ENCODE measurements at places on chromosomes 11 and 22. TPM values are rescaled to one million over a fixed set of nuclear protein-coding genes. Genes with fewer than 3 reads are reported as not detected.

GRCh38 chr11:61042961-61043540 lies 59.2 kb upstream of the CD5 start:
- H3K27me3 ChIP-seq, result no peaks in the 10 kb centered on the region
- no peak for DNase-seq
- peak overlapping the region; percentile 75 for H3K4me3 ChIP-seq
- no peaks in the 10 kb centered on the region for H3K36me3 ChIP-seq
- peaks cover 29% of the 10 kb centered on the region for H3K4me1 ChIP-seq
- H3K27ac ChIP-seq, result peak overlapping the region; percentile 86

DNA sequence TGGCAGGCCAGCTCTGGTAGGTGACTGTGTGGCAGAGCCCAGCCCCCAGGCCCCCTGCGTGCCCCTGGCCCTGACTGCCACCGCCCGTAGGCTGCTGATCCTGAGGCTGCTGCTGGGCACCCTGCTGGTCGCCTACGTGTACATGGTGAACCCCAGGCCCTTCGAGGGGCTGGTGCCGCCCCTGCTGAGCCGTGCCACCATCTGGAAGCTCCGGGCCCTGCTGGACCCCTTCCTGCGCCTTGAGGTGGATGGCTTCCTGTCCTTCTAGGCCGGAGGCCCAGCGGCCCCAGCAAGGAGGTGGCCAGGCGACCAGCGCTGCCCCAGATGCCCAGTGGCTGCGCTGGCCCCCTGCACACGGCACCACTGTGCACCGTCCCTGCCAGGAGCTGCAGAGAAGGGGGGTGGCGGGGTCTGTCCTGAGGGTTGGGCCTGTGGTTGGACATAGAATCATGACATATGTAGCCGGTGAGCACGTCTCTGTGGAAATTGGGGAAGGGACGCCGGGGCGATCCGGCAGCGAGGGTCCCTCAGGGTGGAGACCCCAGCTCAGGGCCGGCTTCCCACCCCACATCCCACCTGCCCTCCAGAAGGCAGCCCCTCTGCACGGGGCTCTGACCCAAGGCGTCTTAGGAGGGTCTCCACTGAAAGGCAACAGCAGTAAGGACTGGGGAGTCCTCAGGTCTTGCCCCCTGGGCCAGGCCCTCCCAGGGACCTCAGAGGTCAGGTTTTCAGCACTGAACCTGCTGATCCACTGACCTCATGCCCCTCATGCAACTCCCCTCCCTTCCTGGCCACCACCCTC lies 185.4 kb downstream of the IGLL1 start:
- DNase-seq, result no peak
- no peak overlapping the region for H3K4me3 ChIP-seq
- no peak overlapping the region for H3K27ac ChIP-seq
- H3K27me3 ChIP-seq, result no peaks in the 10 kb centered on the region
- H3K36me3 ChIP-seq, result no peaks in the 10 kb centered on the region

- peaks cover 3% of the 10 kb centered on the region for H3K4me1 ChIP-seq
- no peak for DNase-seq
- no peak overlapping the region for H3K27ac ChIP-seq
Measured at GRCh38 chr22:45845076-45845487, 131.9 kb downstream of the WNT7B start.

DNA sequence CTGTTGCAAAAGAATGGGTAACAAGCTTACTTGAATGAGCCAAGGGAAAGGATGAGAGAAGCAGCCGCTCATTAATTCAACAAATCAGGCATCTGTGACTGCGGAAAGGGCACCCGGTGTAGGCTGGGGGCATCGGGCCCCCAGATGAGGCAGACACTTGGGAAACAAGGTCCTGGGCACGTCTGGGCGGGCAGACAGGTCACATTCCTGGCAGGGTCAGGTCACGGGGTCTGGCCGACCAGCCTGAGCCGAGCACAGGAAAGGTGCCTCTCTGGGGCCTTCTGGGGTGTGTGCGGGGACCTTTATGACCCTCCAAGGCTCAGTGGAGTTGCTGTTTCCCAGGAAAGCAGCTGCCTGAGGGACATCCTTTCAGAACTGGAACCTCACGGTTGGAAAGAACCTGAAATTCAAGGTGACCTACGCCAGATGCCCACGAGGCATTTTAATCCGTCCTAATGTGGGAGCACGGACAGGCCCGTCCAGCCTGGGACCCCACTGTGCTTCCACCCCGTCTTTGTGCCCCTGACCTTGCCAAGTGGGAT lies 57.1 kb downstream of the ST14 start:
- no peak for DNase-seq
- H3K4me3 ChIP-seq, result no peak overlapping the region
- peaks cover 3% of the 10 kb centered on the region for H3K36me3 ChIP-seq
- H3K27me3 ChIP-seq, result no peaks in the 10 kb centered on the region
- H3K4me1 ChIP-seq, result peaks cover 6% of the 10 kb centered on the region

DNA sequence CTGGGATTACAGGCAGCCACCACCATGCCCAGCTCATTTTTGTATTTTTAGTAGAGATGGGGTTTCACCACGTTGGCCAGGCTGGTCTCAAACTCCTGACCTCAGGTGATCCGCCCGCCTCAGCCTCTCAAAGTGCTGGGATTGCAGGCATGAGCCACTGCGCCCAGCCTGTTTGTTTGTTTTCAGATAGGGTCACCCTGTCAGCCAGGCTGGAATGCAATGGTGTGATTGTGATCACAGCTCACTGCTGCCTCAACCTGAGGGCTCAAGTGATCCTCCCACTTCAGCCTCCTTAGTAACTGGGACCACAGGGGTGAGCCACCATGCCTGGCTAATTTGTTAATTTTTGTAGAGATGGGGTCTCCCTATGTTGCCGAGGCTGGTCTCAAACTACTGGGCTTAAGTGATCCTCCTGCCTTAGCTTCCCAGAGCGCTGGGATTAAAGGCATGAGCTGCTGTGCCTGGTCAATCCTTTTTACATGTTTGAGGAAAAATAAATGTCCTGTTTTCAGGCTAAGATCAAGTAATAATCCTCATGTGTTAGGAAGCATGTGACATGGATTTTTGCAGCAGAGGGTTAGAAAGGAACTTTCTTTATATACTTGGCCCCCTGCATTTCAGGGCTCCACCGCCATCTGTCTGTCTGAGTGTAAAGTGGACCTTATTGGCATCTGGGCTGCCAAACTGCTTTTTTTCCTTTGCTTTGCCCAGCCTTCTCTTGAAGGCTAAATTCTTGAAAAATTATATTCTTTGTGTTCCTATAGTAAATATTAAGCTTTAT lies 4.8 kb upstream of the SLC3A2 start:
- no peak overlapping the region for H3K4me3 ChIP-seq
- no peak overlapping the region for H3K27ac ChIP-seq
- H3K4me1 ChIP-seq, result peaks cover 11% of the 10 kb centered on the region
- H3K36me3 ChIP-seq, result peaks cover 7% of the 10 kb centered on the region

DNA sequence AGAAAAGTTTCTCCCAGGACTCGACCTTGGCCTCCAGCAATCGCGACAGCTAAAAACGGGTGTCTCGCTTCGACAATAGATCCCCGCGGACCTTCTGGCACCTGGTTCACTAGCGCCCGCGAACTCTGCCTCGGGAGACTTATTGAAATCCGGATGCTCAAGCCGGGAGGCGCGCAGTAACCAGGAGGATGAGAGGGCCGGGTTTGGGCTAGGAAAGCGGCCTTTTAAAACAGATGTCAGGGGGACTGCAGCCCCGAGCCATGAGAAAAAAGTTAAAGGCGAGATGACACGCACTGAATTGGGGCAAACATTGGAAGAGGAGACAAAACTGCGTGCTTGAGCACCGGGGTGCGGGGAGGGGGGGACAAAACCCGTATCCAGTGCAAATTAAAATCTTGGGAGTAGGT lies 637 bp upstream of the ZBTB16 start:
- H3K27ac ChIP-seq, result no peak overlapping the region
- H3K36me3 ChIP-seq, result no peaks in the 10 kb centered on the region
- peak overlapping the region; percentile 78 for H3K4me3 ChIP-seq
- peaks cover 16% of the 10 kb centered on the region for H3K4me1 ChIP-seq

XNDC1N gene
- 20.8 TPM for total RNA-seq

GGT1 gene
- total RNA-seq, result 7.6 TPM

- DNase-seq, result no peak
- no peaks in the 10 kb centered on the region for H3K27me3 ChIP-seq
- H3K4me1 ChIP-seq, result no peaks in the 10 kb centered on the region
- no peaks in the 10 kb centered on the region for H3K36me3 ChIP-seq
Measured at GRCh38 chr11:10004526-10005113, 289.4 kb downstream of the SBF2 start.

RCOR2 gene
- total RNA-seq, result not detected

- H3K36me3 ChIP-seq, result peaks cover 28% of the 10 kb centered on the region
- peak overlapping the region; percentile 86 for H3K27ac ChIP-seq
- peak; percentile 59 for DNase-seq
Measured at GRCh38 chr11:34358728-34359547, 1.1 kb upstream of the ABTB2 start.

GRCh38 chr11:44638032-44638431 lies 72.6 kb downstream of the CD82 start:
- H3K4me3 ChIP-seq, result no peak overlapping the region
- DNase-seq, result no peak
- no peak overlapping the region for H3K27ac ChIP-seq
- peaks cover 20% of the 10 kb centered on the region for H3K27me3 ChIP-seq
- H3K4me1 ChIP-seq, result peaks cover 3% of the 10 kb centered on the region
- no peaks in the 10 kb centered on the region for H3K36me3 ChIP-seq

DNA sequence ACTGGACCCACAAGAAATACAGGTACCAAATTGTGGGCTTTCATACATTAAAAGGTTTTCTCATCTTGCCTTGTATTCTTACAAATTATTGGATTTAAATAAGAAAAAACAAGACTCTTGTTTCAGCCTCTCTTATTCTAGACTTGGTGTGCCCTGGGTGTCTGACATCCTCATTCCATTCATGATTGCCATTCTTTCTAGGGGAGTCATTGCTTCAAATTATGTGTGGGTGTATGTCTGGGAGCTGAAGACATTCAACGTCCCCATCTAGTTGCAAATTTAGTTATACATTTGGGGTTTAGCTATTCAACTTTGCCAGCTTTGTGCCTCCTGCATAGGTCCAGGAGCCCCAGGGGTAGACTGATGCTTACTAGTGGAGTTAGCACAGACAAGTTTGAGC lies 18.1 kb downstream of the MAML2 start:
- no peak overlapping the region for H3K27ac ChIP-seq
- DNase-seq, result no peak
- H3K27me3 ChIP-seq, result no peaks in the 10 kb centered on the region
- peaks cover 25% of the 10 kb centered on the region for H3K4me1 ChIP-seq
- H3K36me3 ChIP-seq, result peaks cover 24% of the 10 kb centered on the region
- no peak overlapping the region for H3K4me3 ChIP-seq

- H3K4me1 ChIP-seq, result peaks cover 97% of the 10 kb centered on the region
- peaks cover 84% of the 10 kb centered on the region for H3K36me3 ChIP-seq
- H3K4me3 ChIP-seq, result no peak overlapping the region
- DNase-seq, result no peak
Measured at GRCh38 chr11:44575288-44575672, 9.8 kb downstream of the CD82 start.

GRCh38 chr22:41237707-41238569 lies 2.8 kb downstream of the CHADL start:
- no peaks in the 10 kb centered on the region for H3K27me3 ChIP-seq
- peak; percentile 78 for DNase-seq
- peak overlapping the region; percentile 64 for H3K4me3 ChIP-seq
- H3K36me3 ChIP-seq, result no peaks in the 10 kb centered on the region
- peaks cover 8% of the 10 kb centered on the region for H3K4me1 ChIP-seq

GRCh38 chr22:47174671-47175112 lies 412.2 kb downstream of the TBC1D22A start:
- no peak overlapping the region for H3K4me3 ChIP-seq
- no peaks in the 10 kb centered on the region for H3K27me3 ChIP-seq
- DNase-seq, result no peak

MAPK12 gene
- 4.1 TPM for total RNA-seq

GAL3ST1 gene
- 0.27 TPM for total RNA-seq

DNA sequence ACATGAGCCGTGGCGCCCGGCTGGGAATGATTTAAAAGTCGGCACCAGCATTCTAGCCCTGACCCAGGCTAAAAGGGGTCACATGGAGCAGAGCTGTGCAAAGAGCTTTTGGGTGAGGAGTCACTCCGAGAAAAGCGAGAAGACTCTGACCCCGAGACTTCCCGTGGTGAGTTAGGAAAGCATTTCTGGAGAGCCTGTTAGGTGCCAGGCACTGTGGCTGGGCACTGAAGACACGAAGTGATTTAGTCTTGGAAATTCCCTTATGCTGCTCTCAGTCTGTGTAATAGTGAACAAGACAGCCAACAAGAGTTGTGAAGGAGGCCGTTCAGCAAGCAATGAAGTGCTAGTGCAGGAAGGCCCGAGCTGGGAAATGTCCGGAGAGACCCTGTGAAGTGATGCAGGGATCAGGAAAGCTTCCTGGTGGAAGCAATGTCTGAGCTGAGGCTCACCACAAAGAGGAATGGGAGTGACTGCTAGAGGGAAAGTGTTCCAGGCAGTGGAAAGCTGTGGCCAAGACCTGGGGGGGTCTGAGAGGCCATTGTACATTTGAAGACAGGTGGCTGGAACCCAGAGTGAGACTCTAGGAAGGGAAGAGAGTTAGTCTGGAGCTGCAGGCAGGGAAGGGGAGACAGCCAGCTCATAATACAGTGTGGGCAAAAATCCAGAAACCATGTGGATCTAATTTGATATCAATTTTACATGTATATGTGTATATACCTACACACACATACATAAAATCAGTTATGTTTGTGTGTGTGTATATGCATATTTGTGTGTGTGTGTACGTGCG lies 31.6 kb downstream of the MARK2 start:
- H3K4me1 ChIP-seq, result peaks cover 79% of the 10 kb centered on the region
- H3K27me3 ChIP-seq, result no peaks in the 10 kb centered on the region
- DNase-seq, result no peak
- H3K27ac ChIP-seq, result peak overlapping the region; percentile 76

- H3K4me1 ChIP-seq, result peaks cover 44% of the 10 kb centered on the region
- H3K27ac ChIP-seq, result peak overlapping the region; percentile 61
- no peaks in the 10 kb centered on the region for H3K27me3 ChIP-seq
- H3K4me3 ChIP-seq, result peak overlapping the region; percentile 86
- no peak for DNase-seq
Measured at GRCh38 chr22:19122752-19123492, 710 bp upstream of the DGCR2 start.

OR2AG2 gene
- total RNA-seq, result not detected

GRCh38 chr11:86559311-86559945 lies 113.0 kb downstream of the ME3 start:
- no peaks in the 10 kb centered on the region for H3K27me3 ChIP-seq
- H3K27ac ChIP-seq, result no peak overlapping the region
- H3K4me1 ChIP-seq, result no peaks in the 10 kb centered on the region
- no peaks in the 10 kb centered on the region for H3K36me3 ChIP-seq

- peaks cover 91% of the 10 kb centered on the region for H3K36me3 ChIP-seq
- DNase-seq, result no peak
Measured at GRCh38 chr22:17896586-17896985, 122.3 kb upstream of the BID start.

Data from activated B cell treated with CpG ODN at 0.5 μM for 24 hours (primary cell).